ENCODE measurements at places on chromosomes 3 and 15.

DNA sequence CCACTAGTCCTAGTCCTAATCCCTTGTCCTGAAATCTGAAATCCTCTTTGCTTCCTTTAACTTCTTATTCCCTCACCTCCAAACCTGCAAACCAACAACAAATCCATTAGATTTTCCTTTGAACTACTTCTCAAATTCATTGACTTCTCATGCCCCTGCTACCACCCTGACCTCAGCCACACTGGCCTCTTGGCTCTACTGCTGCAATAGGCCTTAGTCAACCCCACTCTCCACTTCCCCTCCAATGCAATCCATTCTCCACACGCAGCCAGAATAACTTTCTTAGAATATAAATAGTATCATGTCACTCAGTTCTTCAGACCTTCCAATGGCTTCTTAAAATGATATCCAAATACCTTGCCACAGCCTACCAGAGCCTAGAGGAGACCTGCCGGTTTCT is 131.1 kb upstream of the GADL1 start:
- DNase-seq: no peak

DNA sequence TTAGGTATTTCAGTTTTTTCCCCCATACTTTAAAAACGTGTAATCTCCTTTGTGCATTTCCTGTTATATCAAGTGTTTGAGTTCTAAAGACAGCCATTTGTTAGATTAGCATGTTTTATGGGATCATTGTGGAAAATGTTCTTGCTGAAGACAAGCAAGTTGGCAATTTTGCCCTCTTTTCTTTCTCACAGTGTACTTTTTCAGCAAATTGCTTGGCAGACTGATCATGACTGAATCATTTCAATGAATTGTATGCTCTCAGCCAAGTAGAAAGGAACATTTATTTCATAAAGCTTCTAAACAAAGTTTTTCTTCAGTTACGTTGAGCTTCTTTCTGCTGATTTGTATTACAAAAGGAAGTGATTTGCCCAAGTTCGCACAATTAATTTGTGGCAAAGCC is 51.6 kb downstream of the ATG7 start:
- no peak for DNase-seq

GRCh38 chr3:110710603-110711002 is 361.0 kb upstream of the NECTIN3 start:
- DNase-seq: no peak

- DNase-seq: no peak
These were observed 228.8 kb downstream of the RORA start for GRCh38 chr15:61000276-61000675.

GRCh38 chr15:82044373-82045178 is 1.2 kb downstream of the MEX3B start:
- peak; percentile 41 for DNase-seq

DNA sequence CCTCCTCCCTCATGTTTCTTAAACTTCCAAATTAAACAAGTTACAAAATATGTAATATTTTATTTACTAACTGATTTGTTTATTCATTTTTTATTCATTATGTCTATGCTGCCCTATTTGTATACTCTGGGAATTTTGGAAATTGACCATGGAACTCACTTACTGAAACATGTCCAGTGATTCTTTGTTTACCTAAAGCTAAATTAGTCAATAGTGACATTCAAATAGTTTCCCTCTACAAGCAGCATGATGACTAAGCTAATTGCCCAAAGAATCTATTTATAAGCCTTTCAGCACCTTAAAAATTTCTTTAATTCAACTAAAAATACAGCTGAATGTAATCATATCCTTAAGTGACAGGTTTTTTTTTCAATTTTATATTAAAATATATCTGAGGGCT is 437.7 kb downstream of the SI start:
- DNase-seq: no peak

DNA sequence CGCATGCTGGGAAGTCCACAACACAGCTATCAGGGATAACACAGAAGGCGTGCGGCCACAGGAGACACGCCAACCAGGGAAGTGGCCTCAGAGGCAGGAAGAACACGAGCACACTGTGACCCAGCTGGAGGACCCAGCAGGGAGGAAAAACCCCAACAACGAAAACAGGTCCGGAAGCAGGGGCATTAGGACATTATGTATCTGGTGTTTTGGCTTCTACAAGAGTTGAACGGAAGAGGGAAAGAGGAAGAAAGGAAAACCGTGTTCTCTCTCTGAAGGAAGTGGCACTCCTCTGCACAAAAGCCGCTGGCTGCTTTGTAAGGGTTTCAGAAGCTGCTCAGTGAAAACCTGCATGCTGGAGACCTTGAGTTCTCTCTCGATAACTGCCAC is 61.8 kb downstream of the HACD2 start:
- DNase-seq: no peak

DNA sequence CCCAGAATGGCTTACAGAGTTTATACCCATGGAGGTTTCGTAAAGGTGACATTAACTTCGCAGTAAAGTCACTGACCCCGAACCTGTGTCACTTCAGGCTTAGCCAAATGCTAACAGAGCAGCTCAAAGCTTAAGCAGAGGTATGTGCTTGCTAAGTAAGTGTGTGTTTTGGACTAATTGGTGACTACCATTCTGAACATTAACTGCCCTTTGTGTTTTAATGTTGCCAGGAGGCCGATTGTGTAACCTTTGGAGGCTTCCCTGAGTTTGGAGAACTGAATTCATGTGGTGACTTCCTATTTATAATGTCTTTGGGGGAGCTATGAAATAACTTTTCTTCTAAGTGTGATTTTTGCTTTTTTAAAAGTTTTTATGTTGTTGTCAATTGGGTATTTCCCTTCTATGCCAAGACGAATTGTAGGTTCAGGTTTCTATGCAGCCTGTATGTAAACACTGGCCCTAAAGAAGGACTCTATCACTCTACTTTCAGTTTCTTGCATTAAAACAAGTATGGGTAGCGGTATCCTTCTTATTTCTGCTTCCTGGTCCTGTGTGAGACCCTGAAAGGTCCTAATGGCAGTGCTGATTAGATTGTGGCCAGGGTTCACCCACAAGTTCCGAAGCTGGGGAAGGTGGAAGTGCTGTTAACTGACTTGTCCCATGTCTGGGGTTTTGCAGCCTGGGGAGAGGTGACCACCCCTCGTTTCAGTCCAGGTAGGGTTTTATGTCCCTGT is 86.3 kb downstream of the IGF1R start:
- no peak for DNase-seq

DNA sequence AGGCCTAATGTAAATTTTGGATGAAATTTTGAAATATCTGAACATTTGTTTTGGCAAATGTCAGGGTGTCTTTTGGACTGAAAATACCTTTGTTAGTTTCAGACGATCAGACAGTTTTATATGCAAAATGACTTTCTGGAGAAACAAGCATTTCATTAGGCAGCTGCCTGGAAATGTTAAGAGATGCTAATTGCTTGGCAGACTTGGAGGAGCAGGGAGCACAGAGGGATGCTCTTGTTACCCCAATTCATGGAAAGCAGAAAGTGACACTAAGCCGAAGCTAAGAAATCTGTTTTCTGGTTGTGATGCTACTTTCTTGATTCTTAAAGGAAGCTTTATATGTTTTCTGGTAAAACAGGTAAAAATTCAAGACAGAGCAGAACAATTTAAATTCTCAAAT is 204.3 kb upstream of the GBE1 start:
- DNase-seq: no peak

DNA sequence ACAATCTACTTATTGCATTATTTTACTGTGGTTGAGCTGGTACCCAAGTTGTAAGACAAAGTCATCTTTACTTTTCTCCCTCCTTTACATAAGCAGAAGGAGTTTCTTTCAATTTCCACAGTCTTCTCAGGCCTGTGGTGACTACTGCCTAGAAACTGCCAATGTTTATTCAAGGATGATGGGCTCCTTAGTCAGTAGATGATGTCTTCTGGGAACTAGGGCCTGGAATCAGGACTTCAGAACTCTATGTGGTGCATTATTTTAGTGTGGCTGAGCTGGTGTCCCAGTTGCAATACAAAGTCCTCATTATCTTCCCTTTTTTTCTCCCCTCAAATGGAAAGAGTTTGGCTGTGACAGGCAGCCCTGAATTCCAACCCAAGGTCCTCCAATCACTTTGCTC is 1762.5 kb downstream of the SI start:
- DNase-seq: no peak

- DNase-seq: no peak
These were observed 622.3 kb downstream of the DIPK2A start for GRCh38 chr3:144593881-144594280.

DNA sequence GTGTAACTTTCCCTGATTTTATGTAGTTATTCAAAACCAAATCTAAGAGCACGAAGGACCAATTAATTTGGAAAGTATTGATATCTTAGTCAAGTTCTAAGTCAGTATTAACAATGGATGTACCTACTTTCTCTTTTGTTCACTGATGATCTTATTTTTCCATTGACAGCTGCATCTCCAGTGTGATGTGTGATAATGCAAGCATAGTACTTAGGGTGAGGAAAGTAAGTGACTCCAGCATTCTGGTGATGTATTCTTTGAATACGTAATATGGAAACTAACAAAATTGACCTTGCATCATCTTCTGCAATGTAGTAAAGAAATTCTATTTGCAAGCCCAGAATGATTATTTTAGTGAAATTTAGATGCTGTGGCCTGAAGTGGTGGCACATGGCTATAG is 22.4 kb downstream of the FBXW12 start:
- DNase-seq: no peak
